Astrocyte (in vitro differentiated cells and primary cell): ENCODE measurements at places on chromosomes 6 and 20. TPM values are rescaled to one million over a fixed set of nuclear protein-coding genes. Genes with fewer than 3 reads are reported as not detected.

MICAL1 gene
- total RNA-seq, result 48.0 and 57.2 TPM in 2 replicates

DNA sequence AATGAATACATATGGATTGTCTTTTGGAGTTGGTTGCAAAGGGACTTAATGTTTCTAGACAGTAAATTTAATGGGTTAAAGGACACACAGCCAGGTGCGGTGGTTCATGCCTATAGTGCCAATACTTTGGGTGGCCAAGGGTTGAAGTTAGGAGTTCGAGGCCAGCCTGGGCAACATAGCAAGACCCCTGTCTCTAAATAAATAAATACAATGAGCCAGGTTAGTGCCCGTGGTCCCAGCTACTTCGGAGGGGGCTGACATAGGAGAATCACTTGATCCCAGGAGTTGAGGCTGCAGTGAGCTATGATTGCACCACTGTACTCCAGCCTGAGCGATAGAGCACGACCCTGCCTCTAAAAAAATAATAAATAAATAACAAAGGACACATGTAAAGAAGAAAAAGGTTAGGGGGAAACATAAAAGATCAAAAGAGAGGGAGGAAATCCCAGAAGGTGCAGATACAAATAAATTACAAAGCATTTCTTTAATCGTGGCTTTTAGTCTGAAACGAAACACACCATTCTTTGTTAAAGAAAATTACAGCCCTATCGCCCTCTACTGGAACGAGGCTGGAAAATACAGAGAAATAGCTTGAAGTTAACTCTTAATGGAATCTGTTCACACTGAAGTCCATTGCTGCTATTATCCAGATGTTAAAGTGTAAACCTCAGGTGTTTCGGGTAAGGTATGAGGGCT lies 42.6 kb upstream of the SCML4 start:
- peaks cover 9% of the 10 kb centered on the region for H3K36me3 ChIP-seq
- DNase-seq, result no peak
- no peaks in the 10 kb centered on the region for H3K27me3 ChIP-seq
- no peak overlapping the region for H3K4me3 ChIP-seq
- H3K4me1 ChIP-seq, result peaks cover 3% of the 10 kb centered on the region
- no peak overlapping the region for H3K27ac ChIP-seq

SSTR4 gene
- total RNA-seq, result not detected in 2 replicates

- DNase-seq, result no peak
- no peak overlapping the region for H3K27ac ChIP-seq
- H3K4me1 ChIP-seq, result peaks cover 13% of the 10 kb centered on the region
- H3K4me3 ChIP-seq, result no peak overlapping the region
Measured at GRCh38 chr20:2141600-2142575, 40.3 kb downstream of the STK35 start.

- no peaks in the 10 kb centered on the region for H3K27me3 ChIP-seq
- H3K36me3 ChIP-seq, result no peaks in the 10 kb centered on the region
- no peaks in the 10 kb centered on the region for H3K4me1 ChIP-seq
- no peak overlapping the region for H3K4me3 ChIP-seq
Measured at GRCh38 chr6:152423216-152424103, 213.7 kb downstream of the SYNE1 start.

DNA sequence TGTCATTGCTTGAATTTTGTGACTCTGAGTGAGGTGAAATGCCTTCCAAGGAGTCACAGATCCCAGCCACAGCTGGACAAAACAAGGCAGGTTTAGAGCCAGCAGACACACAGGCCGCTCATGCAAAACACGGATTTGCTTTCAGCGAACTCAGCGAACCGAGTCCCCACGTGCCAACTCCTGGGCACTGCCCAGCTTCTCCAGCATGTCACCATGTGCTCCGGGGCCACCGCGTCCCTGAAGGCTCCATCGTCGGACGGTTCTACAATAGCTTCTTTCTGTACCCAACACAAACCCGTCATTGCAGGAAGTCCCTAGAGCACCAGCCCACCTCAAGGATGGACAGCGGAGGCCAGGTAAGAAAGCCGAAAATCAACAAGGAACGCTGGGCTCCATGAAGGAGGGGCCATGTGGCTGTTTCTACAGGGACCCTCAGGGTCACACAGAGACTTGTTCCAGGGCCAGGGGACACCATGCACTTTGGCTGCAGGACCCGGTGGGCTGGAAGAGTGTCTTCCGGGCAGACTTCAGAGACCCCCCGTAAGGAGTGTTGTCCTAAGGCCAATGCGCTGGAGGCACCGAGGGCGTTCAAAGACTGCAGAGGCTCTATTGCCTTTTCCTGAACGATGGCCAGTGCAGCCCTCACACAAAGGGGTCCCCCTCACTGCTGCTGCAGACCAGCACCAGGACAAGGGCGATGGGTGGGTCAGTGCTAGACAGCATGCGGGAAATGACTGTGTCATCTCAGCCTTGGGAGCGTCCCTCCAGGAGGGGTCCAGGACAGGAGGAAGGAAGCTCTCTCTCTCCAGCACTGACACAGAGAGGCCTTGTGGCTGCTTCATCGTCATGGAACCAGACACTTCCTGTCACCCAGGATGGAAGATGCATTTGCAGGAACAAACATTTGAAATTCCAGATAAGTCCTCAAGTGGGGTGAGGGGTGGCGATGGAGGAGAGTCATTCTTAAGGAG lies 19.8 kb downstream of the DACT2 start:
- H3K27me3 ChIP-seq, result no peaks in the 10 kb centered on the region
- no peak overlapping the region for H3K27ac ChIP-seq
- H3K36me3 ChIP-seq, result no peaks in the 10 kb centered on the region

GRCh38 chr20:59604741-59605600 lies 631 bp downstream of the PHACTR3 start:
- H3K4me3 ChIP-seq, result no peak overlapping the region
- DNase-seq, result no peak
- peaks cover 6% of the 10 kb centered on the region for H3K27me3 ChIP-seq
- no peak overlapping the region for H3K27ac ChIP-seq
- no peaks in the 10 kb centered on the region for H3K4me1 ChIP-seq

DNA sequence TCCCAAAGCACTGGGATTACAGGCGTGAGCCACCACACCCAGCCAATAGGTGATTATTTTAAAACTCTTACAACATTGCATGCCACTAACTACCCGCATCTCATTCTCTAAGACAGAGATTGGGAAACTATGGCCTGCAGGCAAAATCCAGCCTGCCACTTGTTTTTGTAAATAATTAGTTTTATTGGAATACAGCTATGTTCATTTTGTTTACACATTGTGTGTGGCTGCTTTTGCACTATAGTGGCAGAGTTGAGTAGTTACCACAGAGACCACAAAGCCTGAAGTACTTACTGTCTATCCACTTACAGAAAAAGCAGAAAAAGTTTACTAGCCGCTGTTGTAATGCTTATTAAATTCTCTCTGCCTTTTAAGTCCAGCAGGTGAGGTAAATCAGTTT lies 16.4 kb upstream of the PKIG start:
- H3K27ac ChIP-seq, result no peak overlapping the region
- H3K27me3 ChIP-seq, result no peaks in the 10 kb centered on the region
- DNase-seq, result no peak
- no peaks in the 10 kb centered on the region for H3K4me1 ChIP-seq
- no peak overlapping the region for H3K4me3 ChIP-seq

GRCh38 chr6:41332842-41333736 lies 2.3 kb upstream of the NCR2 start:
- no peak overlapping the region for H3K4me3 ChIP-seq
- H3K4me1 ChIP-seq, result no peaks in the 10 kb centered on the region
- no peaks in the 10 kb centered on the region for H3K36me3 ChIP-seq
- DNase-seq, result no peak
